Bronchial epithelial cell (primary cell): ENCODE measurements at places on chromosomes 16 and 17. TPM values are rescaled to one million over a fixed set of nuclear protein-coding genes. Genes with fewer than 3 reads are reported as not detected.

DNA sequence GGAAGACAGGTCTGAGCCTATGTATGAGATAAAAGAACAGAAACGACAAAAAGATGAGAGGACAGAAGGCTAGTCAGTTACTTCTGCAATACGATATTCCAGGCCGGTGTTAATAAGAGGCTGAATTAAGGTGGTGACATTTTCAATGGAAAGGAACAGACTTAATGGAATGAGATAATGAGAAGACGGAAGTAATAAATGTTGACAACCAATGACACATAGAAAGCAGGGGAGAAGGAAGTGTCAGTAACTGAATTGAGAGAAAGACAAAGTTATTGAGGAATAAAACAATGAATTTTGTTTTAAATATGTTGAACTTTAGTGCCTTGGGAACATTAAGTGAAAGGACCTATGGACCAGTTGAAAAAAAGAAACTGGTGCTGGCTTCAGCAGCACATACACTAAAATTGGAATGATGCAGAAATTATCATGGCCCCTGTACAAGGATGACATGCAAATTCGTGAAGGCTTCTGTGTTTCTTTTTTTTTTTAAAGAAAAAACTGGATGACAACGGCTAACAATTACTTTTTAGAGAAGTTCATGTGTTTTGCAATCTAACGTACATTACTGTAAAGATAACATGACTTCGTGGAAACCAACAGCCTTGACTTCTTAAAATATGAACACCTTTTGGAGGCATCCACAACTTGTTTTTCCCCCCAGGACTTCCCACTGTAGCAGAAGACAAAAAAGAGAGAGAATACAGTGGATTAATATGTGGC, 18.5 kb upstream of the CPD start:
- DNase-seq: no peak

- no peak for DNase-seq
These were observed 12.1 kb upstream of the POLR3E start for GRCh38 chr16:22285080-22285479.

DNA sequence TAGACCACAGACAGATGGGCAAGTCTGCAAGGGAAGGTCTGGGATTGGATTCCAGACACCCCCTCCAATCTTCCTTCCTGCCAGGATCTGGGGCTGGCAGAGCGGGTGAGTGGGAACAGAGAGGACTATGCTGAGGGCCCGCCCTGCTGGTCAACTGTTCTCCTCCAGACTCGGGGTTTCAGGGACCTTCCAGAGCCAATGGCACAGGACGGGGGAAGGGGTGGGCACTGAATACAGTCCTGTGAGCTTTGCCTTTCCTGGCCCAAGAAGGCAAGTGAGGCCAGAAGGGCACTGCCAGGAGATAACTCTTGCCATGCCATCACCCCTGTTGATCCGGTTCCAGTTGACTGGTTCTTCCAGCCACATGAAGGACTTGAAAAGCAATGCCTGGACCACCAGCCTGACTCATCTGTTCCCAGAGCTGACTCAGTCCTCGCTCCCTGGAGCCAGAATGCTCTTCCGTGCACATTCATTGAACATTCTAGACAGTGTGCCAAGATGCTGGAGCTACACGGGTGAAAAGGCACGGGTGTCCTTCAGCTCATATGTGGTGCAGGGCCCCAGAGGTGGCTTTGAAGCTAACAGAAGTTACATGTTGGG, 533 bp upstream of the MEFV start:
- peak; percentile 21 for DNase-seq

GRCh38 chr17:55760643-55761355, 9.9 kb downstream of the PCTP start:
- no peak for DNase-seq

Gene PRKCB
- total RNA-seq: not detected in 2 replicates

Gene COIL
- total RNA-seq: 15.3 and 16.3 TPM in 2 replicates

Gene ZG16B
- 0.53 and 0.90 TPM in 2 replicates for total RNA-seq

Gene FBXW10
- total RNA-seq: not detected in 2 replicates

GRCh38 chr17:63317166-63317840, 128.8 kb downstream of the CYB561 start:
- no peak for DNase-seq

GRCh38 chr16:57970319-57970718, 609 bp downstream of the CNGB1 start:
- no peak for DNase-seq

Gene TMEM235
- total RNA-seq: not detected in 2 replicates

DNA sequence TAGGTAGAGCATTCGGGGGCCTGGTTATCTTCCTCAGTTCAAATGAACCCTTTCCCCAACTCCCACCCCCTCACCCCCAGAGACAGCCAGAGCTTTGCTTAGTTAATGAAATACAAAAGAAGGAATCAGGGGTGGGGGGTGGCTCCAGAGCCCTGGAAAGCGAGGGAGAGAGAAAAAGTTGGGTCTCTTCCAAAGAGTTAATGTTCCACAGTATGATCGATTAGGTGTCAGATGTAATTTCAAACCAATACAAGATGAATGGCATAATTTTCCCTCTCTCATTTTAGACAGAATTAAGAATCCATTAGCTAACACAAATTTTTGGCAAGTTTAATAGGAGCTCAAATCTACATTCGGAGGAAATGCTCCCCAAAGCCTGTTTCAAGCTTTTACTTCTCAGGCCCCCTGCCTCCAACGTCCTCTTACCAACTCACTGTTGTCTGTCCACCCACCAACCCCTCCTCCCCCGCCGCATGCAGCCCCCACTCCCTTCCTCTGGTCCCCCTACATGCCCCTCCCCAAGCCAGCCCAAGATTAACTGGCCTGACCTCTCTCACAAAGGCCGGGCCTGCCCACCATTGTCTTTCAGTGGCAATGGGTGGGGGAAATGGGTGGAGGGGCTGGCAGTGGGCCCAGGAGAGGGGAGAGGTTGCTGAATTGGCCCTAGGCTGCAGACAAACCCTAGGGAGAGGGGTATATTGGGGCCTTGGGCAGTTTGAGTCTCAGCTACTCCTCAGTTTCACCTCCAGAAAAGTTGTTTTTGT, 28.2 kb downstream of the NEUROD2 start:
- no peak for DNase-seq

- no peak for DNase-seq
These were observed 161.3 kb upstream of the GSE1 start for GRCh38 chr16:85451641-85452363.

Gene MYH2
- total RNA-seq: not detected in 2 replicates

Gene CD300A
- not detected in 2 replicates for total RNA-seq

Gene WDR59
- 7.6 and 12.5 TPM in 2 replicates for total RNA-seq

Gene IRX3
- total RNA-seq: 2.1 and 6.0 TPM in 2 replicates

Gene SHISA6
- total RNA-seq: not detected in 2 replicates

Gene HP
- total RNA-seq: not detected in 2 replicates

- DNase-seq: no peak
These were observed 12.8 kb downstream of the PLXDC1 start for GRCh38 chr17:39138431-39139160.

- DNase-seq: no peak
These were observed 14.6 kb downstream of the CACNA1H start for GRCh38 chr16:1167276-1168107.

DNA sequence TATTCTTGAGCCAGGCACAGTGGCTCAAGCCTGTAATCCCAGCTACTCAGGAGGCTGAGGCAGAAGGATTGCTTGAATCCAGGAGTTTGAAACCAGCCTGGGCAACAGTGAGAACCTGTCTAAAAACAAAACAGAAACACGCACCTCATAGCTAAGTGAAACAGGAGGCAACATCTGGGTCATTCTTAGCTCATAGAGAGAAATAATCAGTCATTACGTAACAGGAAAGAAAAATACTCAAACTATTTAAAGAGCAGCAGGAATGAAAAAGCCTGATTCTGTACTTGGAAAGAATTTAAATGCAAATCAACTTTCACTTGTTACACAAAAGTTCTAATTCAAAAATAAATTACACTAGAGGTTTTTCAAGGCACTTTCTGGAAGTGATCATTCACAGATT, 17.2 kb downstream of the CHCT1 start:
- DNase-seq: peak; percentile 48

Gene TP53TG3B
- not detected in 2 replicates for total RNA-seq

GRCh38 chr16:30350134-30350871, 4.8 kb downstream of the CD2BP2 start:
- DNase-seq: no peak

GRCh38 chr16:53664724-53665345, 38.8 kb downstream of the RPGRIP1L start:
- DNase-seq: peak; percentile 5

DNA sequence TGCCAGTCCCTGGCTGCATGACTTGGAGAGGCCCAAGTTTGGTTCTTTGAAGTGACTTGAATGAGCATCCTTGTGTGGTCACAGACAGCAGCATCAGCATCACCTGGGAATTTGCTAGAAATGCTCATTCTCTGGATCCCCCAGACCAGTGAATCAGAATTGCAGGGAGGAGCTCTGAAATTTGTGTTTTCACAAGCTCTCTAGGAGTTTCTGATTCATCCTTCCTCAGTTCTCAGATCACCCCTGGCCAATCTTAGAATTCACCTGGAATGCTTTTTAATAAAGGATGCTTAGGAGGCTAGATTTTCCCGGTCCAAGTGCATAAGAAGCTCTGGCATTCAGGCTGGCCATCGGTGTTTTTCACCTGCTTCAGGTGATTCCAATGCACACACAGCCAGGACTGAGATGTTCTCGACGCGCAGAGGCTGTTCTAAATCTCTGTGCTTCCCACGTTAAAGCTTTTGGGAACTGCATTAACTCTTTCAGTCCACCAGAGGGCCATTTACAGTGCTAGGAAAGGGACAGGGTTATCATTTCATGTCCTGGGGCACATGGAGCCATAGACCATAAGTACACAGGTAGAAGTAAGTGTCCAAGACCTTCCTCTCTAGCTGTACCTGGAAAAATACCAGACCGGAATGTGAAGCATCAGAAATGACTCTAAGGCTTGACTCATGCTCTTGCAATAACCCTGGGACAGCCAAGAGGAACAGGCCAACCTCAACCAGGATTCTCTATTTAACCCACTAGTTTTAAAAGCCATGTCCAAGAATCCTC, 85.7 kb upstream of the XYLT1 start:
- peak; percentile 20 for DNase-seq

Gene EPN3
- total RNA-seq: 2.9 and 10.9 TPM in 2 replicates

- DNase-seq: no peak
These were observed 102.0 kb upstream of the HAS3 start for GRCh38 chr16:69003500-69003899.

DNA sequence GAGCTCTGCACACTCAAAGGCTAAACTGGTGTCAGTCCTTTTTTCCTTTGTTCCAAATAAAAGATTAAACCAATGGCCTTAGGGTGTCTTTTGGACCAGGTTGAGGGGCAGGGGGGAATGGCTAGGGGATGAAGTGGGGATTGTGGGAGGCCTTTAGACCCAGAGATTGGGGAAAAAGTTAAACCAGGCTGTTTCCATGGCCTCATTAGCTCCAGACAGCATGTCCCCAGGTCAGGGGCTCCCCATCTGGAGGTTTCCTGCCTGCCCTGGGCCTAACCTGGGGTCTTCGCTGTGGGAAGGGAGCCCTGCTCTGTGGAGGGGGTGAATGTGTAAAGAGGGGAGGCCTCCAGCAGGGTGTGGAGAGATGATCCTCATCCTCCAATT, 10.3 kb downstream of the FKBP10 start:
- DNase-seq: no peak

Gene HLF
- 0.26 and 0.51 TPM in 2 replicates for total RNA-seq

DNA sequence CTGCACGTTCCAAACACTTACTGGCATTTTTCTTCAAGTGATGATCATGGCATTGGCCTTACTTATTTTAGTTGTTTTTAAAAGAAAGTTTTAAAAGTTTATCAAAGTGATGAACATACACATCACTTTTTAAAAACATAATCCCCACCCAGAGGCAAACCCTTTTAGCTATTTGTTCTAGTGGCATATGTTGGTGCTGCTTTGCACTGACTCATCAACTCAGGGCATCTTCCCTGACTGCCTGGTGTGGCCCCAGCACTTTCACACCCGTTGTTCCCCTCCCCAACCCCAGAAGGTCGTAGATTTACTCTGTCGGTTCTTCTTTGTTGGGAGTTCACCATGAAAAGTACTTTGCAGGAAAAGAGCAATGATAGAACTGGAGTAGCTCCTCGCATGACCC, 161.3 kb downstream of the RPTOR start:
- DNase-seq: peak; percentile 5

GRCh38 chr16:15732416-15732815, 82.4 kb downstream of the NDE1 start:
- DNase-seq: peak; percentile 18

- no peak for DNase-seq
These were observed 203.3 kb downstream of the SEC14L1 start for GRCh38 chr17:77344038-77344437.

- DNase-seq: no peak
These were observed 79.4 kb upstream of the CDYL2 start for GRCh38 chr16:80883816-80884215.

DNA sequence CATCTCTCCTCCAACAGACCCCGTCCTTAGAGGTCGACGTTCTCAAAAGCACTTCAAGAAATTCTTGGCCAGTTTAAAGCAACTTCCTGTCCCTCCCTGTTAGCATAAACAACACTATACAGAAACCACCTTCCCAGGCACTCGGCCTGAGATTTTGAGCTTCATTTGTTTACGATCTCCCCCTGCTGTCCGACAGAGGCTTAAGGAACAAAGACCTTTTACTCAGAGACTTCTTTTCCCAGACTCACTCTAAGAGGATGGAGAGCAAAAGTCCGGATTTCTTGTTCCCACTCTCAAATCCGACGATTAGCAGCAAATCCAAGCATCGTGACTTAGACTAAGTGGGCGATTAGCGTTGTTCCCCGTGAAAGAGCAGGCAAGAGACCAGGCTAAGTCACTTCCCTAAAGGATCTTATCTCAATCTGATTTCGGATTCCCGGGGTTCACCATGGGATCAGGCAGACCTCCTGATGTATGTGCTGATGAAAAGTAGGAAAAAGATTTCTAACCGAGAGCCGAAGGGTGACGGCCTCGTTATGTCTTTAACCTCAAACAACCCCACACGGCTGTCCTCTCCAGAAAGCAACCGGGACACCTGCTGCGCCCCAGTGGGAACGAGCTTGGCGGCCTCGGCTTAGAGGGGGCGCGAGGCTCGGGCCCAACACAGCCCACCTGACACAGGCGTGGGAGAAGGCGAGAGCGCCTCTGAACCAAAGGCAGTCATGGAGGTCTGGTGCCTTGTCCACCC, 598 bp downstream of the INPP5K start:
- peak; percentile 83 for DNase-seq

DNA sequence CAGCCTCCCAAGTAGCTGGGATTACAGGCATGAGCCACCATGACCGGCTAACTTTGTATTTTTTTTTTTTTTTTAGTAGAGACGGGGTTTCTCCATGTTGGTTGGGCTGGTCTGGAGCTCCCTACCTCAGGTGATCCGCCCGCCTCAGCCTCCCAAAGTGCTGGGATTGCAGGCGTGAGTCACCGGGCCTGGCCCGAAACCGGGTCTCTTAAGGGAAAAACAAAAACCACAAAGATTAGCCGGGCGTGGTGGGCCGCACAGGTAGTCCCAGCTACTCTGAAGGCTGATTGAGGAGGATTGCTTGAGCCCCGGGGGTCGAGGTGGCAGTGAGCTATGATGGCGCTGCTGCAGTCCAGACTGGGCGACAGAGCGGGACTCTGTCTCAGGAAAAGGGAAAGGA, 19.9 kb upstream of the RBL2 start:
- DNase-seq: no peak

Gene TMEM114
- total RNA-seq: not detected in 2 replicates
